ENCODE measurements at places on chromosomes 1 and 21.

- no peak for DNase-seq
Observed at GRCh38 chr1:170864238-170864637, 71.1 kb upstream of the MROH9 start.

GRCh38 chr1:220666349-220666748 is 23.8 kb upstream of the C1orf115 start:
- no peak for DNase-seq

- DNase-seq: no peak
Observed at GRCh38 chr21:37449302-37449937, 82.8 kb downstream of the DYRK1A start.

DNA sequence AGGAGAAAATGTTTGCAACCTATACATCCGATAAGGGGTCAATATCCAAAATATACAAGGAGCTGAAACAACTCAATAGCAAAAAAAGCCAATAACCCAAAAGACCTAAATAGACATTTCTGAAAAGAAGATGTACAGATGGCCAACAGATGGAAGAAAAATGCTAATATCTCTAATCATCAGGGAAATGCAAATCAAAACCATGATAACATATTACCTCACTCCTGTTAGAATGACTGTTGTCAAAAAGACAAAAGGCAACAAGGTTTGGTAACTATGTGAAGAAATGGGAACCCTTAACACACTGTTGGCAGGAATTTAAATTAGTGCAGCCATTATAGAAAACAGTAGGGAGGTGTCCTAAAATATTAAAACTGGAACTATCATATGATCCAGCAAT is 74.7 kb downstream of the LEPR start:
- DNase-seq: no peak

- DNase-seq: no peak
Observed at GRCh38 chr1:213484333-213484732, 433.3 kb downstream of the RPS6KC1 start.

- no peak for DNase-seq
Observed at GRCh38 chr1:62213075-62213914, 18.6 kb downstream of the L1TD1 start.

DNA sequence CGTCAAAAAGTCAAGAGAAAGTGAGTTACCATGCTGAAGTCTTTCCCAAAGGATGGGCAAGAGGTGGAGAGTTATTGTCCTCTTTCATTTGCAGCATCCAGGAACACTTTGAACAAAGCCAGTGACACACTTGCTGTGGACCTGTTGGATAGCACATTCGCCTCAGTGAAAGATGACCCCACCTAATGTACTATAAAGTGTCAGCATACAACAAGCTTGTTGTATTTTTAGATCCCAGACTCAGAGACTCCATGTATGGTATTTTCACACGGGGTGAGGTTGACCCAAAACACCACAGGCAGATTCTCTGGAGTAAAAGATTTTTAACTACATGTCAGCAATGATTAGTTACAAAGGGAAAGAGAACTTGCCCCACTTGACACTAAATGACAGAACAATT is 273.8 kb downstream of the PTBP2 start:
- DNase-seq: no peak

- no peak for DNase-seq
Observed at GRCh38 chr1:170657275-170657853, 6.6 kb upstream of the PRRX1 start.

DNA sequence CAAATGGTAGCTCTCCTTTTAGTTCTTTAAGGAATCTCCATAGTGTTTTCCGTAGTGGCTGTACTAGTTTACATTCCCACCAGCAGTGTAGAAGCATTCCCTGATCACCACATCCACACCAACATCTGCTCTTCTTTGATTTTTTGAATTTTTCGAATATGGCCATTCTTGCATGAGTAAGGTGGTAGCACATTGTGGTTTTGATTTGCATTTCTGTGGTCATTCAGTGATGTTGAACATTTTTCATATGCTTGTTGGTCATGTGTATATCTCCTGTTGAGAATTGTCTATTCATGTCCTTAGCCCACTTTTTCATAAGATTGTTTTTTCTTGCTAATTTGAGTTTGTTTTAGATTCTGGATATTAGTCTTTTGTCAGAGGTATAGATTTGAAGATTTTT is 84.6 kb upstream of the B3GALT2 start:
- no peak for DNase-seq

GRCh38 chr21:44865561-44866280 is 7.8 kb downstream of the PTTG1IP start:
- no peak for DNase-seq

DNA sequence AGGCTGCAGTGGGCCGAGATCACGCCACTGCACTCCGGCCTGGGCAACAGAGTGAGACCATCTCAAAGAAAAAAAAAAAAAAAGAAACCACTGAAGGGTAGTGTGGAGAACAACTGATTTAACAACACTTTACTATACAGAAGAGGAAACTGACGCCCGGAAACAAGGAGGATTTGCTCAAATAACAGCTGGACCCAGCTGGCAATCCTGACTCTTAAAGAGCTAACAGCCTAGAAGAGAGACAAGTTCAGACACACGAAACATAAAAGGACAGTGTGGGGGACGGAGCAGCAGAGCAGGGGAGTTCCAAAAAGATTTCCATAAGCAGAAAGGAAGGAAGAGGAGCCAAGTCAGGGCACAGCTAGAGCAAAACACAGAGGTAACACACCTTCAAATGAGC is 4.4 kb downstream of the ECHDC2 start:
- no peak for DNase-seq

DNA sequence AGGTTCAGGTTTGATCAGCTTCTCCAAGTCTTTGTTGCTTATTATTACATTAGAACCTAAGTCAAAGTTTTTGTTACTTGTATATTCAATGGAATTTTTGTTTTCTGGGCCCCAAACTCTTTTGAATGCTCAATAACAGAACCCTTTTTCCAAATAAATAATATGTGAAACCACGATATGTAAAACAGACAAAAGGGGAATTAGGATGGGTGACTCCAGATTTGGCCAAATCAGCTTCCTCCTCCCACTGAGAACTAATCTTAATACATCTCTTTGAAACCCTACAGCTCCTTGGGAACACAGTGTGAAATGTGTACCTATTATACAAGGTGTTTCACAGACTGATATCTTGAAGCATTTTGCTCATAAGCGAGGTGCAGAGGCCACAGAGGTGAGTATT is 67.0 kb upstream of the TNFSF18 start:
- DNase-seq: no peak

DNA sequence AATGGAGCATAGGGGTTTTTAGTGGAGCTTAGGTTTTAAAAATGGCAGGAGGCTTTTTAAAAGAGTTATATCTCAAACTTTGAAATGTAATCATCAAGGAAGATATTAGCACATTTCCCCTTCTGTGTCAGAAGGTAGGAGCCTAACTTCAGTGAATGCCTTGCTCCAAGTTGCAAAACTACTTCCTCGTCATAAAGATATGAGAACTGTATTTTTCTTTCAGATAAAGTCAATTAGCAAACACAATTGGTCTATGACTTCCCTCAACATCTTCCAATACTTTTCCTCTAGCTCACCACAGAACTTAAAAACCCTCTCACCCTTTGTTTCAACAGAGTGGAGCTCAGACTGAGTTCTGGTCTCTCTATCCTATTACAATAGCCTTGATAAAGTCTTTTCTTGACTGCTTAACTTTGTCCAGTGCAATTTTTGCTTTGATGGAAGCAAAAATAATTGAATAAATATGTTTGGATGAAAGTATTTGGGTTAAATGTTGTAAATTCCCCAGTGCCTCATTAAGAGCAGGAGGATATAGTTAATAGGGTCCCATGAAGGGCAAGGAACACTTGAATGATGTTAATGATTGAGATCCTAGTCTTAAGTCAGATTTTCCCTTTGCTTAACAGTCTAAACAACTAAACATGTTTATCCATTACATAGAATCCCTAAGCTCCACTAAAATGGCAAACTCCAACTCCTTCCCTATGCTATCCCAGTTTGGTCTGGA is 58.9 kb downstream of the TNFSF18 start:
- no peak for DNase-seq

DNA sequence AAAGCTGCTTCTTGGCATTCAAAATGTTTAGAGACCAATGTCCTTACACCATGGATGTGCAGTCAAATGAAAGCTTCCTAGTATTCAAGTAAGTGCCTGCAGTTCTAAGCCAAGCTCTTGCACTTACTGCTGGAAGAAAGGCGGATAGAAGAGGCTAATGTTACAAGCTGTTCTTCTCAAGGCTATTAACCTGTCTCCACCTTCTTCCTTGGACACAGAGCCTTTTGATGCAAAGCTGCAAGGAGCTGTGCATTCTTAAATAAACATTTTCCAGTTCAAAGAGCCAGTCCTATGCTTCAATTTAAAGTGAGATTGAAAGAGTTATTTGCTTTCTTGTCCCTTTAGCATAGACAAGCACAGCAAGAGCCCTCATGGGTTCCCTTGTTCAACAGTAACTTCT is 167.9 kb upstream of the RUNX1 start:
- no peak for DNase-seq

- no peak for DNase-seq
Observed at GRCh38 chr21:42500736-42501135, 4.7 kb upstream of the RSPH1 start.

- no peak for DNase-seq
Observed at GRCh38 chr1:33435096-33435820, 4.4 kb upstream of the PHC2 start.

- no peak for DNase-seq
Observed at GRCh38 chr1:204624631-204625216, 60.8 kb downstream of the LRRN2 start.

DNA sequence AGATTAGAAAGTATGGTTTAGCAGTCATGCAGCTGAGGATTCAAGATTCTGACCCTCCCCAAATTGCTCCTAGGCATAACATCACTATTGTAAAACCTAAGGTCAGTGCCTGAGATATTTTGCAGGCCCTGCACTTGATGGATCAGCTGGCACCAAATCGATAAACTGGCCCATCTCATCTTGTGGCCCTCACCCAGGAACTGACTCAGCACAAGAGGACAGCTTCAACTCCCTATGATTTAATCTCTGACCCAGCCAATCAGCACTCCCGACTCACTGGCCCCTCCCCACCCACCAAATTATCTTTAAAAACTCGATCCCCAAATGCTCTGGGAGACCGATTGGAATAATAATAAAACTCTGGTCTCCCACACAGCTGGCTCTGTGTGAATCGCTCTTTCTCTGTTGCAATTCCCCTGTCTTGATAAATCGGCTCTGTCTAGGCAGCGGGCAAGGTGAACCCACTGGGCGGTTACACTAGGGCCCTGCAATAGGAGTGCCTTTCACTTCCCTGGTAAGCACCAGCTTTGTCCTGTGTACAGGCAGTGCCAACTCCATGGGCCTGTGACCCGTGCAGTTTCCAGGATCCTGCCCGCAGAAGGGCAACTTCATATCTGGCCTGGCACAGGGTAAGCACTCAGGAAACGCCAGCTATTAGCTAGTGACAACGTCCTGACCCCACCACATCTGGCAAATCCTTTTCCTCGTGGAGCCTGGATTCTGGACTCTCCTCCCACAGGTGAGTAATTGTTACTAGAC is 28.7 kb upstream of the SLC2A5 start:
- DNase-seq: no peak

- DNase-seq: no peak
Observed at GRCh38 chr1:4024811-4025210, 124.7 kb upstream of the C1orf174 start.

- no peak for DNase-seq
Observed at GRCh38 chr1:156866249-156866909, 5.7 kb downstream of the NTRK1 start.

Measured in T-helper 1 cell (primary cell).